ENCODE measurements at places on chromosomes 3 and 15.

- no peak for DNase-seq
Observed at GRCh38 chr15:50883903-50884302, 24.6 kb upstream of the AP4E1 start.

DNA sequence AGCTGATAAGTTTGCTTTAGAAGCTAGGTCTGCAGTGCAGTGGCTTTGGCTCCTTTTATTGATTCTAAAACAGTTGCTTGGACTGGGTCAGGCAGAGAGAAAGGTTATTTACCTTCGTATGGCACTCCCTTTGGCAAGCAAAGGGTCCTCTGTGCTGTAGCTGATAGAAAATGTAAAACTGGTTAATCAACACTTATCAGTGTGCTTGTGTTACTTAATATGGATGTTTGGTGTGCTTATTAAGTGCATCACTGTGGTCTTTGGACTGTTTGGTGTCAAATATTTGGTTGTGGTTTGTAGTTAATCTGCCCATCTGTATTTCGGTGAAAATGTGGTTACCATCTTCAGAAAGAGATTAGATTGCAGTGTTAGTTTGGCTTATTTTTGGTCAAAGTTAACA, 16.0 kb downstream of the UBE2E2 start:
- no peak for DNase-seq

DNA sequence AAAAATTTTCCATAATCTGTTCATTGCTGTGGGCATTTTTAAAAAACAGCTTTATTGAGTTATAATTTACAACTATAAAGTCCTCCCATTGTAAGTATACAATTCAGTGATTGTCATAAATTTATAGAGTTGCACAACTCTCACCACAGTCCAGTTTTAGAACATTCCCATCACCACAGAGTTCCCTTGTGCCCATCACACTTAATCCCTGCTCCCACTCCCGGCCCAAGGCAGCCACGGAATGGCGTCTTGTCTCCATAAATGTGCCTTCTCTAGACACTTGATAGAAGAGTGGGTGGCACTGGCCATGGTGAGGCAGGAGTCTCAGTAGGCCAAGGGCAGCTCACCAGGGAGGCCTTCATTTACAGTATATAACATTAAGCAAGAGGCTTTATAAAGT, 6.3 kb downstream of the TSEN2 start:
- no peak for DNase-seq

- DNase-seq, result no peak
Observed at GRCh38 chr3:43217633-43218032, 68.7 kb upstream of the SNRK start.

DNA sequence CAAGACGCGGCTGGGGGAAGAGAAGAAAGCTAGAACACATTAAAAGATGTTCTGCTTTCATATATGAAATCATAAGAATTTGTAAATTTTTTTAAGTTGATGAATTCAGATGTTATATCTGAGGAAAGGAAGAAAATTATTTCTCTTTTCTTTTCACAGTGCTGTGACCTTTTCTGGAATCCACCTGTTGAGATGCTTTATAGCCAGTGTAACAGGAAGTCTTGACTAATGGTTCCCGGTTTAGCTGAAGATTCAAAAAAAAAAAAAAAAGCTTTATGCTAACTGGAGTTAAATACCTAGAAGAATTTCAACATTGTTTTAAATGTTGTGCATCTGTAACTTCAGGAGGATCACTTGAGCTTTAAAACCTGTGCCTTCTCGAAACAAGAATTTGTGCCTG, 9.9 kb downstream of the GTPBP8 start:
- DNase-seq, result no peak

DNA sequence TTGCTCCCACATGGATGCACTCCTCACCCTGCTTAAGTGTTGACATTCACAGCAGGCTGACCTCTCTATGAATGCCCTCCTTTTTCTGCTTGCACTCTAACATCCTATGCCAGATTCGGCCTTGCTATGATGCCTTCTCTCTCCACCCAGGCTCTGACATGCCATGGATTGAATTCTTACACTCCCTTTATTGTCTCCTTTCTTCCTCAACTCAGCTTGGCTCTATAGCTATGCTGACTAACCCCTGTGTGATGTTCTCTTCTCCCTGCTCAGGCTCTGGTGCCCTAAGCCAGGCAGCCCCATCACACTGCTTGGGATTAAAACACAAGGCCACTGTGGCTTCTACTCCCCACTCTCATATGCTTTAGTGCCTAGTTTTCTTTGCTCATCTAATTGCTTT, 563.7 kb downstream of the NSUN3 start:
- no peak for DNase-seq

DNA sequence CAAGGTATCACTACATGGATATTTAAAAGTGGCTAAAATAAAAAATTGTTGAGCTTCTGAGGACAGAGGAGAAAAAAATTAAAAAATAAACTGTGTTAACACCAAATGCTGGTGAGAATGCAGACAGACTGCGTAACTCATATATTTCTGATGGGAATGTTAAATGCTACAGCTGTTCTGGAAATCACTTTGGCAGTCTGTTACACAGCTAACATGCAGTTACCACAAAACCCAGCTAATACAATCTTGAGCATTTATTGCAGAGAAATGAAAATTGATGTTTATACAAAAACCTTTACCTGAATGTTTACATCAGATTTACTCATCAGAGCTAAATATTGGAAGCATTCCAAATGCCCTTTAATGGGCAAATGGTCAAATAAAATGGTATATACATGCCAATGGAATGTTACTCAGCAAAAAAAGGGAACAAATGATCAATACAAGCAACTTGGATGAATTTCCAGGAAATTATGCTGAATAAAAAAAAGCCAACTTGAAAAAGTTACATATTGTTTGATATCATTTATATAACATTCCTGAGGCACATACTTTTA, 24.6 kb downstream of the MNS1 start:
- DNase-seq, result no peak

DNA sequence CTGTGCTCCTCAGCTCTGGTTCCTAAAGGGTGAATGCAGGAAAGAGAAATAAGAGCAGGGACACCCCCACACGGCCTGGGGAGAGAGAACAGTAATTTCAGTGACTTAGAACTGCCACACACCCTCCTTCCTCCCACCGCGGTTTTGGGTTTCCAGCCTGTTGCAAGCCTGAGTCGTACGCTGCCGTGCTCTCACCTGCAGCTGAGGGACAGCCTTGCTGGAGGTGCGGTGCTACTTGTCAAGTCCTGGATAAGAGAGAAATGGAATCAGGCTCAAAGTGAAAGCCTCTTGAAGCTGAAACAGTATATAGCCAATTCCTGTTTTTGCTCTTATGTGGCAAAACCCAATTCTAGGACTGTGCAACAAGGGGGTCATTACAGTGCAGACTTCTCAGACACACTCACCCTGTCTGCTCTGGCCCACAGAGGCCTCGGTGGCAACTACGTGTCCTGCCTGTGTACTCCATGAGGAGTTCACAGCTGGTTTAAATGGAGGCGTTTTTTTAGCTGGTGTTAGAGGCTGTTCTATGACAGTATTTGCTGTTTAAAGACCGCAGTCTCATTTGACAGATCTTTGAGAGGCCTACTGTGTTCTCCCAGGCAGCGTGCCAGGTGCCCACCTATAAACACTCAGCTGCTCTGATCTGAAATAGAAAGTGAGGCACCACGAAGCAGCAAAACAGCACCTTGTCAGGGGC, 42.9 kb downstream of the TBC1D2B start:
- DNase-seq, result peak; percentile 75

DNA sequence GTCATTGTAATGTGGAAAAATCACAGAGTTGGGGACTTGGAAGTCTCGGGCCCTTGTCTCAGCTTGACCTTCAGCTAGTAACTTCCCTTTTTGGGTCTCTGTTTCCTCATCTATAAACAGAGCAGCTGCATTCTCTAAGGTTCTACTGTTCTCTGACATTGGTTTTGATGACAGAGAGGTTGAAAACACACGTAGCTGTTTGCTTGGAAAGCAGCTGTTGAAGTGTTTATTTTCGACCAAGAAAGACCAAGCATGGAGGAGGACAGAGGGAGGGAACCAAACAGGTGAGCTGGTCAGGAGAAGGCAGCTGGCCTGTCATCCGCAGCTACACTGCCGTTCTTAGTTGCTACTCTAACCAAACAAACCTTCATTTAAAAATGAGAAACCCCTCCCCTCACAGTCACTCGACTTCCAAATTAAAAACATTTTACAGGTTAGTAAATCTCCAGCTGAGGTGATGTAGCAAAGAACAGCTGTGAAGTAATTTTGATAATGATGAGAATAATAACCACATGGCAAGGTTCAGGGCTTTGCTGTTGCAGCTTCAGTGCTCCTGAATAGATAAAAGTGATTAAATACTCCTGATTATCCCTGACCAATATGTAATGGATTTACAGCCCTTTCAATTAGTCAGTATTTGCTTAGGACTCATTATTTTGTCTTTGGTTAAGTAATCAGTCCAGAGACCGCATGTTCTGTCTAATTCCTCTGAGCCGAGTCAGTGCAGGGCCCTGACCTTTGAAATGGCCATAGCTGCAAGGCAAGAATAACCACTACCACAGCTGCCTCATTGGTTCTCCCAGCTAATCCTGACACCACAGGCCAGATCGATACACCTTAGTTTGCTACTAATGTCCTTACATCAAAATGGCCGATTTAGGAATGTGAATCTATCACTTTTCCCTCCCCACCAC, 65.3 kb downstream of the MEIS2 start:
- no peak for DNase-seq

DNA sequence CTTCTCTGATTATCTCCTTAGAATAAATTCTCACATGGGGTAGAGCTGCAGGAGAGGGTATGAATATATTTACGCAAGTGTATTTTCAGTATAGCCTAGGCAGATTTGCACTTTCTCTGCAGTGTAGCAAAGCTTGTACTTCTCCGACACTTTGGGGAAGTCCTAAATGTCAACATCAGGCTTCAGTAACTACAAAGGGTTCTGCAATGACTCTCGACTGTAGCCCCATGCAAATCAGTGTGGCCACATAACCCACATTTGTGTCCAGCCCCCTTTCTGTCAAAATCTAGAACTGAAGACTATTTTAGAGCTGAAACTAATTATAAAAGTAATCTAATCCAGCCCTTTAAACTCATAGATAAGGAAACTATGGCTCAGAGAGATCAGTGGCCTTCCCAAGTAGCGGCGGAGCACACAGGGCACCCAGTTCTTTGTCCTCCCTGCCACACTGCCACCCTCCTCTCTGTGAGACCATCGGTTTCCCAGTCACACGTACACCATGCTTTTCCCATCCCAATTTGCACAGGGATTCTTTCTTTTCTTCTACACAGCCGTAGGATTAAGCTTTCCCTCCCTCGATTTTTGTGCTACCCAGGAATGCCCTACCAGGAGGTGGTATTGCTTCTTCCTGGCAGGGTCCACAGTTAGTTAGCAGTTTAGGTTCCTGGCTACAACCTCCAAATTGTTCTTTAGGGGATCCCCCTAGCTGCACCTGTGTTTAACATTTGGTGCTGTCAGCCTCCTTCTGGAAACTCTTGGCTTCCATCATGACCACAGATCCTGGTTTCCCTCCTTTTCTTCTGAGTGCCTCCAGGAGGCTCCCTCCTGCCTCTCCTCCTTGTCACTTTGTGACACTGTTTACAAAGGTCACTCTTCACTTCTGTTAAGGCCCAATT, 22.9 kb downstream of the MRAS start:
- DNase-seq, result peak; percentile 12

GRCh38 chr3:159170436-159171003, 368.7 kb downstream of the MFSD1 start:
- no peak for DNase-seq

- DNase-seq, result no peak
Observed at GRCh38 chr3:181698263-181698954, 13.3 kb upstream of the SOX2 start.

DNA sequence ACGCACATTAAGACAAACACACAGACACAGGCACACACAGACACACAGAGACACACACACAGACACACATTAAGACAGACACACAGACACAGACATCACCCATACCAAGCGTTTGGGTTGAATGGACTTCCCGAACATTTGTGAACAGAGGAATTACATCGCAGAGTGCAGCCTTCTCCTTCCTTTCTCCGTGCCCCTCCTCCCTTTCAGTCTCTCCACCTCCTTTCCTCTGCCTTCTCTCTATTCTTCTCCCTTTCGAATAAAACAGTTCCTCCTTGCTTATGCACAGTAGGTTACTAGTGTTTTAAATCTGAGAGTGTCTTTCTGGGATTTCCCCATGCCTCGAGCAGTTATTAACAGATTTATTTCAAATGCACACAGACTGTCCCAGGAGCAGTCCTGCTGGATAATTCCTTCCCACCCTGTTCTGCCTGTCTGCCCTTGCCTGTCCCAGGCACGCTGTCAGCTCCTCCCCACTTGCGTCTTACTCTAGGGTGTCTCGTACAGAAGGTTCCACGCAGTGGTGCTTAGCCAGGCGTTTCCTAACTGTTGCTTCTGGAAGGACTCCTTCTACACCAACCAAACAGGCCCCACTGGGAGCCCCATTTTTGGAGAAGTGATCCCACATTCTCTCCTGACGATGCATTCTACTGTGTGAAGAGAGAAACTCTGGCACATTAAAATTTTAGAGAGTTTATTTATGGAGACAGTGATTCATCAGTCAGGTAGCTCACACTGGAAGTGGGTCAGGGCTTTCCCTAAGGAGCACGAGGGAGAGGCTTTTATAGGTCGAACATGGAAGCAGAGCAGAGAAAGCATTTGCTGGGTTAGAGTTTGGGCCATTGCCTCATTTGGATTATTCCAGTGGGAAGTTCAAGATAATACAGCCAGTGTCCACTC, 163.8 kb downstream of the SV2B start:
- DNase-seq, result no peak

DNA sequence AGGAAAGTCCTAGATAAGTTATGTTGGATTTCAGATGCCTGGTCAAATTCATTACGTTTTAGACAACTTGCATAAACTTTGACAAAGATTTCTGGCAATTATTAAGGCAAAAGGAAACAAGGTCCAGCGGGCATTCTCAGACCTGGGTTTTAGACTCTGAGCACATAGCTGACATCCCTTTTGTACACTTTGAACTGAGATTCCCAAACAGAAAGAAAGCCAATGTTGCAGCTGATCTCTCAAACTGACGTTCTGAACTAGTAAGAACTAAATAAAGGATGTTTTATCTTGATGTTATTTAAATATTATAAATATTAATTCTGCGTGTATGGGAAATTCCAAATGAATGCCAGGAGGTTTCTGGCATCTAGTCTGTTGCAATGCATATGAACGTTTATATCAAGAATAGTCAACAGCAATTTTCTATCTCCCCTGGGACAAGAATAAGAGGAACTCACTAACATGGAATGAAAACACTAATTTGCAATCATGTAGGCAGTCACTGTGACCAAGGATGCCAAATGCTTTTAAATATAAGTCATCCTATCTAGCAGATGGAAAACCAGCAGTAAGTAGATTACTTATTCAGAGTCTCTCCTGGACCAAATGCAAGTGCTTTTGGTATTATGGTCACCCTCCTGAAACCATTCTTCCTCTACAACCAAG, 202.1 kb downstream of the GREM1 start:
- DNase-seq, result no peak

- no peak for DNase-seq
Observed at GRCh38 chr3:45635475-45636256, 41.1 kb downstream of the LIMD1 start.

DNA sequence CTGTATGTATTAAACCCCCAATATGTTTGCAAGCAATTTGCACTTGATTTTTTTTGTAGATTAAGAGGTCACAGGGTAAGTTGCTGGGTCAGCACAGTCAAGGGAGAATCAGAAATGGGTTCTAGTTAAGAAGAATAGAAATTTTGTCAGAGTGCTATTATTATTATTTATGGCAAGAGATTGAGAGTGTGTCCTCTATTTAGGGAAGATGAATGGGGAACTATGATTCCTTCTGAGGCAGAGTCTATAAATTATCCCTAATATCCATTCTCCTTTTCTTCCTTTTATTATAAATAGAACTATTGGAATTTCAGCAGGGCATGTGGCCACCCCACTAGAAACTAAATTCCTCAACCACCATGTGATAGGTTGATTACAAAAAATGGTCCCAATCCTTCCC, 209.9 kb upstream of the UBE2E1 start:
- no peak for DNase-seq

- DNase-seq, result no peak
Observed at GRCh38 chr3:141530415-141530768, 43.6 kb downstream of the RASA2 start.
